ENCODE measurements at places on chromosomes 11 and 22.

GRCh38 chr11:35740061-35740799 lies 77.7 kb downstream of the TRIM44 start:
- no peak for DNase-seq

DNA sequence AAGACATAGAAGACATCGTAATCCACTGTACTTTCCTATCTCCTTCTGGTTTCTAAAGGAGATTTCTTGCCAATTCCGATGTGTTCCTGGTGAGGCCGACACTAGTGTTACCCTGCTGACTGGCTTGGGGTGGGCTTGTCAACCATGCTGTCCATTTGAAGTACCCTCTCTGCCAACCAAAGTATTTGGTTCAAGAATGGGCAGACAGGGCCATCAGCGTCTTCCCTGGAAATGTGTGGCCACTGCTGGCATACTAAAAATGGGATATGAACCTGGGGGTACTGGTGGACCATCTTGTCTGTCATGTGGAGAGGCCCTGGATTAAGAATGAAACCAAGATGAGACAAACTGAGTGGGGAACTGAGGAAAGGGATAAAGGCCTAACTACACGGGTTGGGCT lies 1.8 kb upstream of the VSTM5 start:
- no peak for DNase-seq

- DNase-seq, result no peak
Observed at GRCh38 chr11:44905131-44905866, 45.4 kb downstream of the TP53I11 start.

GRCh38 chr22:20137671-20138416 lies 6.2 kb downstream of the ZDHHC8 start:
- no peak for DNase-seq

- DNase-seq, result no peak
Observed at GRCh38 chr11:88194990-88195389, 19.7 kb upstream of the RAB38 start.

DNA sequence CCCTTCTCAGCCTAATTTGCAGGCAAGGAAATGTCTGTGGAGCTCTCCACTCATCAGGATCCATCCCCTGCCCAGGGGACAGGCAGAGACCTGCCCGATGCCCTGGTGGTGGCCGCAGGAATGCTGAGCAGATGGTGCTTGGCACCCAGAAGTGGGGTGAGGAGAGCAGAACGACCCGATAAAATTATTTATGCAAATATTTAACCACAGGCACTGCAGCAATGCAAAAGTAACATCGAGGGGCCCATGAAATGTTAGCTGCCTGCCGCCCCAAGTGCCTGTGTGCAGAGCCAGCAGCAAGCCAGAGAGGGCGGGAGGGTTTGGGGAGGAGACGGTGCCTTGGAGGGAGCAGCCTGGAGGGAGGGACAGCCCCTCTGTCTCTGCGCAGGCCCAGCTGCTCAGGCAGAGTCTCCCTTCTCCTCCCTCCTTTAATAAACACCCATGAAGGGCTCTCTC lies 205.5 kb downstream of the CTTN start:
- no peak for DNase-seq

DNA sequence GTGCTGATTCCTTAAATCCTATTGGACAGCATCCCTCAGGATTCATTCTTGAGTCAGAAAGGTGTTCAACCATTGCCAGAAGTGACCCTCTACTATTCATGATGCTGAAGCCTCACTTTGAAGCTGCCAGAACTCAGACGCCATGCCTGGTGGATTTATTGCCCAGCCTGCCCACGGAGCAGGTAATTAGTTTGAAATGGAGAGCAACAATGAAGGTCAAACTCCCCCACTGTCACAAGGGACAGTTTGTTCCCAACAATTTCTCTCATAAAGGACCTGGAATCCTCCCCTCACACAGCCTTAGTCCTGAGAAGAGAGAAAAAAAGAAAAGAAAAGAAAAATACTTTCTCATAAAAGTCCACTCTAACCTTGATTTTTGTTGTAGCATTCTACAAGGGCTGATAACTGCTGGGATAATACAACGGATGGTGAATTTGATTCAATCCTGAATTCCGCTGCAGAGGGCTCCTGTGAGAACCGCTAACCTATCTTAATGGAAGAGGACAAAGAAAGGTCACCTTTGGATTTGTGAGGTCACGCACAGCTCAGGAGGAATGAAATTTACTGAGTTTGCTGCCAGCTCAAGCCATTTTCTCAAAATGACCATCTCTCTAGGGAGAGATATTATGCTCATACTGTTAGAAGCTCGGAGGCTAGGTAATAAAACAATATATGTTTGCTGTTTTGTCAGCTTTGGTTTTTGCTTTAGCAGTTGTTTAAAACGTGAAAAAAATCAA lies 161.6 kb upstream of the SYN3 start:
- DNase-seq, result no peak

DNA sequence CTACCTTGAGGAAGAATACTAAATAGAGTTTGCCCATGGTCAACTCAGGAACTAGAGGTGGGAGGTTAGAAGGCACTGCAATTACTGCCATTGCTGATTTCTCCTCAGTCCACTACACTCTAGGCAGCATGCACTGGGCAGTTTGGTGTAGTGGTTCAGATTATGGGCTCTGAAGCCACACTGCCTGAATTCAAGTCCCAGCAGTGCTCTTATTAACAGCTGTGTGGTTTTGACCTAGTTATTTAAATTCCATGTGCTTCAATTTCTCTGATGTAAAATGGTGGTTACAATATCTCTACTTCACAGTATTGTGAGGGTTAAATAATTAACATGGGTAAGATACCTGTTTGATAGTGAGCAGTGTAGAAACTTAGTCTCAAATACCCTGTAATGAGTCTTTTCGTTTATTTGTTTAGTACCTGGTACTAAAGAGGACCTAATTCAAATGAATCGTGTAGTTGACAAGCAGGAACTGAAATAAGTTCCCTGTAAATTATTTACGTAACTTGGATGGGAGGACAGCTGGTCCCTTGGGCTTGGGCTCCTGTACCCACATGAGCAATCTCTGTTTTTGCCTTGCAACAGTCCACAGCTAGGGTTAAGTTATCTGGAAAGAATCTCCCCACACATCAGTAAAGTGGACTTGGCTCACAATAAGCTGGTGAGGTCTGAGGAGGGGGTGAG lies 17.8 kb downstream of the PRR5L start:
- no peak for DNase-seq

- peak; percentile 85 for DNase-seq
Observed at GRCh38 chr22:29343313-29343805, 27.9 kb upstream of the RASL10A start.

DNA sequence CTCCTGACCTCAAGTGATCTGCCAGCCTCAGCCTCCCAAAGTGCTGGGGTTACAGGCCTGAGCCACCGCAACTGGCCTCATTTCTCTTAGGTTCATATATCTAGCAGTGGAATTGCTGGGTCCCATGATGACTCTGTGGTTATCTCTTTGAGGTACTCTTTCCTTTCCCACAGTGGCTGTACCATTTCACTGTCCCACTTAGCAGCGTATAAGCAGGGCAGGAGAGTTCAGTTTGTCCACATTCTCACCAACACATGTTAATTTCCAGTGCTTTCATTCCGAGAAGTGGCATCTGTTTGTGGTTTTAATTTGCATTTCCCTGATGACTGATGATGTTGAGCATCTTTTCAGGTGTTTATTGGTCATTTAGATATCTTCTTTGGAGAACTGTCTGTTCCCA lies 16.4 kb downstream of the PRR5 start:
- no peak for DNase-seq

- no peak for DNase-seq
Observed at GRCh38 chr11:2717561-2718325, 17.9 kb upstream of the KCNQ1OT1 start.

GRCh38 chr11:114496915-114497314 lies 57.6 kb downstream of the REXO2 start:
- no peak for DNase-seq

DNA sequence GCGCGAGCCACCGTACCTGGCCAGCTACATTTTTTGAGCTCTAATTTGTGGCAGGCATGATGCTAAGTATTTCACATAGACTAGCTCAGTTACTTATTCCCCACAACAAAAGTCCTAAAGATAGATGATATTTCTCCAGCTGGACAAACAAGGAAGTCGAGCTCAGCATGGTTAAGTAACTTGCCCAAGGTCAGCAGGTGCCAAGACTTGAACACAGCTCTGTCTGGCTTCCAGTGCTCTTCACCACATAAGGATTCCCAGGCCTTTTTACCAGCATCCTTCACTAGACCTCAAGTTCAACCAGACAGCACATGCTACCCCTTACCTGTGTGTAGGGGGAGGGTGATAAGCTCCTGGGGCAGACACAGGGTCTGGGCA lies 177.3 kb upstream of the NCAM1 start:
- no peak for DNase-seq

- no peak for DNase-seq
Observed at GRCh38 chr11:14914536-14914935, 22.5 kb upstream of the CYP2R1 start.

DNA sequence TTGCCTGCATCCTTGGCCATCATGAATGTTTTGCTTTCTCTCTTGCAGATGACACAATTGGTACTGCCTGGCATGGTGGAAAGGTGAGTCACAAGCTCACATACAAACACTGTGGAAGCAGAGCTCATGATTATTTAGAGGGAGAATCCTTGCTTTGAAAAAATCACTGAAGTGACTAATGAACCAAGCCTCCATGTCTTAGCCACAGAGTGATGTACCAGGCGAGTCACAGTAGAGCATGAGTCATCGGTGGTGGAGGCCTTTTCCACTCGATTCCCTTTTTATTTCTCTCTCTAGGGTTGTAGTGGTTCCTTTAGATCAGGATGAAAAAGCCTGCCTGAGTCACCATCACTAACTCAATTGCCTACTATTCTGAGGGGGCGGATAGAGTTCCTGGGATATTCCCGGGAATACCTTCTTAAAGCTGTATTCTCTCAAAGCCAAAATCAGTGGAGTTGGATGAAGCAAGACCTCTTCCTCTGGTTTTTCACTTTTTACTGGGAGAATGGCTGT lies 49.6 kb upstream of the ALKBH3 start:
- peak; percentile 100 for DNase-seq

DNA sequence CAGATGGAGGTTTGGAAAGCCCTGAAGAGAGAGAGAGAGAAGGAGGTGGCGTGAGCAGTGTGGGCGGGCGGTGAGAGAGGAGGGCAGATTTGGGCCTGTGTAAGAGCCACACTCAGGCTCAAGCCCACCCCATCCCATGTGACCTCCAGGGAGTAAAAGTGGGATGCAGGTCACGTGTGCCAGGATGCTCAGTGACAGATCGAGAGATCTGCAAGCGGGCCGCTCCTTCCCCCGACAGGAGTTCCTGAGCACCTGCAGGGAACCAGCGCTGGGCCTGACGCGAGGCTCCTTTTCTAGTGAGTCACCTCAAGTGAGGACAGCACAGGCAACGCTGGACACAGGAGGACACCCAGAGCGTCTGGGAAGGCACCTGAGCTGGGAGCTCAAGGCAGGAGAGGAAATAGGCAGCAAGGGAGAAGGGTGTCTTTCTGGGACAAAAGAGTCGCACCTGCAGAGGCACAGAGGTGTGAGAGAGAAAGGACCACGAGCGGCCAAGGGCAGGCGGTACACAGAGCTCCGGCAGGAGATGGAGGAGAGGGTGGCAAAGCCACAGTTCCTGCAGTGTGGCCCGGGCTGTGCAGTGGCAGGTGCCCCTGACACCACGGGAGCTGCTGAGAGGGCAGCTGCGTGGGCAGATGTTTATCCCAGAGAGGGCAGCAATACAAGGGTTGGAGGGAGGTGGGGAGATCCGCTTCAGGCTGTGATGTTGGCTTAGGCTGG lies 1294.8 kb downstream of the TBC1D22A start:
- no peak for DNase-seq

DNA sequence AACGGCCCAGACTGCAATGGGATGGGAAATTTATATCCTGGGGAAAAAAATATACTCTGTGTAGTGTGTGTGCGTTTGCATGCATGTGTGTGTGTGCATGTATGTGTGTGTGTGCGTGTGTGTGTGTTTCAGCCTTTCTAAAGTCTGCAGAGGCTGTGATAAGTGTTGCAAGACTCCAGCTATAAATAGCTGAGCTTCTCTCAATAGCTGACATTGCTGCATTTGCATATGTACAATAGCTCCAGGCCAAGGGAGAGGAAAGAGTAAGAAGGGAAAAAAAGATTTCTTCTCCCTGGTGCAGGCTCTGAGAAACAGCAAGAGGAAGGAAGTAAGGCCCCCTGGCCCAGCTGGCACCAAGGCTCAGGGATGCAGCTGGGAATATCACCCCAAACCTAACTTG lies 483.0 kb downstream of the MN1 start:
- no peak for DNase-seq

DNA sequence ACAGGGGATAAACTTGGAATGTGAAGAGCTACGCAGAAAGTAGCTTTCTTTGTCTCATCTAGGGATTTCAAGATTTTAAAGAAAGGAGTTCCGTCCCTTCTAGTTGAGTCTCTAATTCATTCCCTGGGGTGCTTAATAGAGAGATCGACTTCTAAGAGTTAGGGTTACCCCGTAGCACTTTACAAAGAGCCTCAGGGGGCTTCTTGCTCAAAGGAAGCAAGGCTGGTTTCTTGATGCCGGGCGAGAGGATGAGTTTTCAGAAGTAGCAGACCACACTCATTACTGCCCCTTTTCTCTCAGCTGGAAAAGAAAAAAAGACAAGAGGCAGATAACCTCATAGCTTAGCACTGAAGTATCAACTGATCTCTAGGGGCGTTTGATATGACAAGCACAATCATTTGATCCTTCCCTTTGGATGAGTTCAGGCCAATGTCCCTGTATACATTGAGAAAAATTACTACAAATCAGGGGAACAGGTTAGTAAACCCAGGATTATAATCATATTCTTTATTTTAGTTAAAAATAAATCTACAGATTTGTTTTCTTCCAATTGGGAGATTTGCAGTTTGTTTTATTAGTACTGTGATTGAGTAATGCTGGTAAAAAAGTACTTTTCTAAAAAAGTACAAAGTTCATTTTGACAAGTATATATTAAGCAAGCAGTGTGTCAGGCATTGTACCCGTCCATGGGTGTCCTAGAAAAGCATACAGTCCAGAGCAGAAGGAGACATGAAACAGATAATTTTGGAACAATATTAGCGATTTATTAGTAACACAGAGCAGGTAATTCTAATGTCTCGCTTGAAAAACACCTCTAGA lies 18.7 kb downstream of the ELMOD1 start:
- DNase-seq, result no peak

DNA sequence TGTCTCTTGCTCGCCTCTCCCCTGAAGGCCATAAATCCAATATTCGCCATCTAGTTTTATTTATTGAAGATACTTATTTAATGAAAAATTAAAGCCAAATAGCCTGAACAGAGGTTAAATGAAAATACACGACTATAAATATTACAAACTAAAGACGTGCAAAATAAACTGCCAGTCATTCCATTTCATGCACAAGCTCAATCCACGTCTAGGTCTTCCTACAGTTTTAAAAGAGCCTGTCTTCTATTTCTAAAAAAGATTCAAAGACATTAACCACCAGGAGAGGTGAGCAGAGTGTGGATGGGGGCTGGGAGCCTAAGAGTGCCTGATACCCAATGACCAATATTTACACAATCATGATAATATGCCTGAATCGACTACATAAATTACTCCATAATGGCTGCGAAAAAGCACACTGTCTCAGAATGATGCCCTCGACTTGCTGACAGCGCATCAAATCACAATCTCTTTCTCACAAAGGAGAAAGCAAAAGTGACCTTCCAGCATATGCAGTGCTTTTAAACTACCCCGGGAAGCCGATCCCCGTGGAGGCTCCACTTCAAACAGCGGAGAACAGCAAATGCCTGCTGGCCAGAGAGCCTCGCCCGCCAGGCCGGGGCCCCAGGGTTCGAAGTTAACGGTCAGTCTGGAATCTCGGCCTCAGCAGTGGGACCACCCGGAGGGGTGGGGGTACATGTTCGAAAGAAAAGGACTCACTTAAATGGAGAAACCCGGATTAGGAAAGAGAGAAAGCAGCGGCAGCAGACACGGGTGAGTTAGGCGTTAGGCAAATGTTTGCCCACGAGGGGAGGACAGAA lies 1.7 kb downstream of the FCHSD2 start:
- peak; percentile 8 for DNase-seq

- DNase-seq, result peak; percentile 5
Observed at GRCh38 chr11:36750349-36750748, 152.3 kb upstream of the RAG2 start.

All from HT1080 (cell line).